NCI-H1417 treated with DMSO at 0.1 percent for 48 hours (cell line): ENCODE measurements at places on chromosomes 12 and 14.

DNA sequence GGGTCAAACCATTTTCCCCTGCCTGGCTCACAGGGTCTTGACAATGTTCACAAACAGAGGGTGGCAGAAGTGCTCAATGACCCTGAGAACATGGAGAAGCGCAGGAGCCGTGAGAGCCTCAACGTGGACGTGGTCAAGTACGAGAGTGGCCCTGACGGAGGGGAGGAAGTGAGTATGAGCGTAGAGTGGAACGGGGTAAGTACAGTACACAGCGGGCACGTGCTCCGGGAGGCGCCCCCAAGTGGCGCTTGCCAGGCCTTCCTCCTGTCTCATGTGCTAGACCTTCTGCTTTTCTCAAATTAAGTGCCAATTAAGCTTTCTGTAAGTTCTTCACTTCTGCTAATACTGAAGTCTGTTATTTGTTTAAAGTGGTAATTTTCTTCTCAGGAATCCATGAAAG, 35.9 kb downstream of the XRCC3 start:
- DNase-seq, result no peak

DNA sequence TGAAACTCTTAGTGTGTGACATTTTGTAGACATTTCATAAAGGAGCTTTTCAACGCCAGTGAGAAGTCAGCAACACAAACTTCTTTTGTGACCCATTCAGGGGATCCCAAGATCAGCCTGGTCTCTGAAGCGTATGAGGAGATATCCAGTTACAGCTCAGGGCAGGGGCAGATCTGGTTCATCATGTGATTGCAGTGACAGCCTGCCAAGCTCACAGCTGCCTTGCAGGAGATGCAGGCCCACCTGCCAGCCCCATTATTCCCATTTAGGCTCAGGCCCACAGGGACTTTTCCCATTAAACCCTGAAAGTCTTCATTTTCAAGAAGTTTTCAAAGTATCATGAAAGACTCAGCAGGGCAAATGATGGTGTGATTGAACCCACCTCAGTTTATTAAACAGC, 38.3 kb downstream of the SRGAP1 start:
- DNase-seq, result no peak

DNA sequence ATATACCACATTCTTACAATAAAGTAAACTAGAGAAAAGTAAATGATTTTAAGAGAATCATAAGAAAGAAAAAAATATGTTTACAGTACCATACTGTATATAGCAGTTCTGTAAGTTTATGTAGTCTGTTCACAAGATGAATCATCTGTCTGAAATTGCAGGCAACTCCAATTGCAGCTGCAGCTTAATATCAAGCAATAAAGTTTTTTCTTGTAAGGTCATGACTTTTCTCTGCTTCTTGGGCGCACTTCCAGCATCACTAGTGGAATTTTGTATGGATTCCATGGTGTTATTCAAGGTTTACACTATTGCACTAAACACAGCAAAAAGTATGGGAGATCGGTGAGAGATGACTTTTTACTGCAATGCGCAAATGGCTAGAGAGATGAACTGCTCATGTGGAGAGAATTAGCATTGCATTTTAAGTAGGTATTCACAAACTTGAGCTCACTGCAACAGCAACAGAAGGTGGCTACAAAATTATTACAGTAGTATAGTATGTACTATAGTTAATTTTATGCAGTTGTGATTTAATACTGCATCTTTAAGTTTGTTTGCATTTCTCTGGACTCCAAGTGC, 445.4 kb upstream of the OR4E1 start:
- DNase-seq, result no peak

GRCh38 chr12:11904124-11904523, 166.6 kb upstream of the BCL2L14 start:
- no peak for DNase-seq

- DNase-seq, result no peak
These were observed 447.5 kb downstream of the GXYLT1 start for GRCh38 chr12:41697161-41697560.

- DNase-seq, result no peak
These were observed 85.3 kb downstream of the SAMD4A start for GRCh38 chr14:54652188-54652587.

DNA sequence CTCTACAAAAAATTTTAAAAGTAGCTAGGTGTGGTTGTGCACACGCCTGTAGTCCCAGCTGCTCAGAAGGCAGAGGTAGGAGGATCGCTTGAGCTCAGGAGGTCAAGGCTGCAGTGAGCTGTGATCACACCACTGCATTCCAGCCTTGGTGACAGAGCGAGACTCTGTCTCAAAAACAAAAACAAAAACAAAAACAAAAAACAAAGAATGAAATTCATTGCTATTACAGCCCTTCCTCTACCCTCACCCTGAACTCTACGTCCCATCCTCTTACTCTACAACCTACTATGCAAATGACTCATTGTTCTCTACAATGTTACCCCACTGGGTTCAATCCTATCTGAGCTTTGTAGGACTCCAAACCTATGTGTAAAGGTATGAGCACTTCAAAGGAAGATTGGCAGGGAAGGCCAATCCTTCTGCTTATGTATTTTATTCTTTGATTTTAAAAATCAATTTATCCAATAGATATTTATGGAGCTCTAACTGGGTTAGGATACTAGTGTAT, 39.3 kb downstream of the NINJ2 start:
- DNase-seq, result no peak

DNA sequence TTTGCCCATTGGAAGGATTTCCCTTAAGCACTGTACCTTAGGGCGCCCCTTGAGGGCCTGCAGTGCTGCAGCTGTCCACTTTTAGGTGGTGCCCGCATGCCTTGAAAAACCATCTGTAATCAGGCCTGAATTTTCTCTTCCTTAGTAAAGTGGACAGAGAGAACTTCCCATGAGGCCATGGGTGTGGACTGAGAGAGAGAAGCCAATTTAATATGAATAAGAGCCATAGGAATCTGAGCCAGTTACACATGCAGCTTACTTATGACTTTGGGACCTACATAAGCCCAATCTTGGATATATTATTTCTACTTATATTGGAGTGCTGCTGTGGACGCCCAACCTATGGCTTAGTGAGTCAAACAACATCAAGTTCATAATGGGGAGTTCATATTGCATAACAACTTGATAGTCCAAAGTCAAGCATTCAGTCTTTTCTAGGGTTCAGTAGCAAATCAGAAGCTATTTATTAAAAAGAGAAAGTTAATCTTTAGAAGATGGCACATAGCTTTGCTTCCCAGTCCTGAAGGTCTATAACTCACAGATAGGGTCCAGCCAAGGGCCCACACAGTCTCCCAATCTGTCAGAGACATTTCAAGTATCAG, 11.1 kb upstream of the ETV6 start:
- DNase-seq, result no peak

- DNase-seq, result peak; percentile 24
These were observed 1322.3 kb upstream of the SEL1L start for GRCh38 chr14:82855912-82856391.

DNA sequence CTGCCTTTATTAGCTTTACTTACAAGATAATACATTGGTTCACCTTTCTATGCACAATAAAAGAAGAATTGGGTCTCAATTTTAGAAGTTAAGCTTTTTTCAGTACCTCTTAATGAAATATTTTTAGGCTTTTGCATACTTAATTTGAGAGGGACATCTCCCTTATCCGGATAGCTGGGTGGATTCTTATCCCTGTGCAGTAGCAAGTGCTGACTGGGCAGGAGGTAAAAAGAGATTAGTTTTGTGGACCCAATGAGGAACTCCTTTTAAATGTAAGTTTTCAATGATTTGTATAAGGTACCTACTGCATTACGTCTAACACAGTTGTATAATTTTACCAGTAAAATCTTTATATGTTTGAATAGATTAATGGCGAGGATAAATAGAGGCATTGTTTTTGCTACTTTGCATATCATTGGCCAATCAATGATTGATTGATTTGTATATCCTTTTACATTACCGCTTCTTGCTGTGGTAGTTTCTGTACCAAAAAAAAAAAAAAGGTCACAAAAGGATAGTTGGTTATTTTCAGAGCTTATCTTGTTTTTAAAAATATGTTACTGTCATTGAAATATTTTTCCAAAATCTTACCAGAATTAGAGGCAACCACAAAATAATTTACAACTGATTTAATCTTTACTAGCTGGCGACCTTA, 2.2 kb downstream of the CPSF6 start:
- no peak for DNase-seq

DNA sequence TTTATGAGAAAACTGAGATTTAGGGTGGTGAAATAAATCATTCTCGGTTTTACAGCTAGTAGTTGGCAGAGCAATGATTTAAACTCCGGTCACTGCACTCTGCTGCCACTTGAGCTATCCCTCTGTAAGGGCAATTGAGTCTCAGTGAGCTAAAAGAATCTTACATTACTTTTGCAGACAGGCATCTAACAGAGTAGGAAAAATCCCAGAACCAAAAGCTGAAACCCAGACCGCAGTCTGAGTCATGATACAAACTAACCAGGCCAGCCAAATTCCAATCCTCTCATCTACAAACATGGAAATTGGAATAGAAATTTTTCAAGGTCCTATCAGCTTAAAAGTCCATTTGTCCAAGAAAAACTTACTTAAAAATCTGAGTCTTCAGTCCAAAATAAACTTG, 73.7 kb downstream of the ANKS1B start:
- DNase-seq, result no peak

GRCh38 chr14:76322594-76323220, 53.2 kb upstream of the ESRRB start:
- DNase-seq, result no peak

- no peak for DNase-seq
These were observed 10.9 kb upstream of the MYL2 start for GRCh38 chr12:110931315-110931728.

DNA sequence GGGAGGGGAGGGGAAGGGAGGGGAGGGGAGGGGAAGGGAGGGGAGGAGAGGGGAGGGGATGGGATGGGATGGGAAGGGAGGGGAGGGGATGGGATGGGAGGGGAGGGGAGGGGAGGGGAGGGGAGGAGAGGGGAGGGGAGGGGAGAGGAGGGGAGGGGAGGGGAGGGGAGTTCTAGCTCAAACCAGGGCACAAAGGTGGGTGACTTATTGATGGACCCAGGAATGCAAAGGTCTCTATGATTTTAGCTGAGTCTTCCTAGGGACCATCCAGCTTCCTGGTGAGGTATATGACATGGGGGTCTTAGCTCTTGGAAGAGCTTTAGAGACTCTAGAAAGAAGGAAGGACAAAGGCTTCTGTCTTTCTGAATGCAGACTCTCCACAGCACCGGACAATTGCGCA, 42.3 kb downstream of the ANO2 start:
- no peak for DNase-seq
